NCI-H82 (cell line): ENCODE measurements at places on chromosomes 7 and 10.

- no peak for DNase-seq
Observed at GRCh38 chr10:78744491-78745090, 324.2 kb upstream of the ZMIZ1 start.

GRCh38 chr7:101792051-101792681, 25.3 kb upstream of the CUX1 start:
- DNase-seq: no peak

GRCh38 chr10:47379901-47380300, 4.2 kb downstream of the ZNF488 start:
- DNase-seq: no peak

- no peak for DNase-seq
Observed at GRCh38 chr10:104615136-104615535, 26.0 kb upstream of the SORCS3 start.

- peak; percentile 51 for DNase-seq
Observed at GRCh38 chr7:19116121-19117090, 1.0 kb downstream of the TWIST1 start.
